ENCODE measurements at places on chromosomes 3 and 15. TPM values are rescaled to one million over a fixed set of nuclear protein-coding genes. Genes with fewer than 3 reads are reported as not detected.

The CGNL1 gene
- total RNA-seq: 4.0 TPM

- DNase-seq: no peak
Observed at GRCh38 chr15:65423150-65423975, 616 bp upstream of the IGDCC4 start.

DNA sequence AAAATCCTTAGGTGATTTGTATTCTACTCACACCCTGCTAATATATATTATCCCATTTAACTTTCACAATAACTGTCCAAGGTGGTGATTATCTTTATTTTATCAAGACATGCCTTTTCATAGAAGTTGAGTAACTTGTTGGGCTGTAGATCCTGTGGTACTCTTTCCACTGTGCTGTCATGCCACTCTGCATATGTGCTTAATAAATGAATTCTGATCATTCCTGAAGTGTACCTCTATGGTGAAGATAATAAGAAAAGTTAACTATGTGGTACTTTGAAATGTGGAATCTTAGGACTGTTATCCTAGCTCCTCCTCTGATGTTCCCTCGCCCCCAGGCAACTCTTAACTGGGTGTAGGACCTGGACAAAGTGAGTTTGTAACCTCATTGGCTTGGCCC lies 5.2 kb downstream of the SNRK start:
- DNase-seq: no peak

GRCh38 chr3:128487813-128488635 lies 5.0 kb downstream of the GATA2 start:
- peak; percentile 78 for DNase-seq

DNA sequence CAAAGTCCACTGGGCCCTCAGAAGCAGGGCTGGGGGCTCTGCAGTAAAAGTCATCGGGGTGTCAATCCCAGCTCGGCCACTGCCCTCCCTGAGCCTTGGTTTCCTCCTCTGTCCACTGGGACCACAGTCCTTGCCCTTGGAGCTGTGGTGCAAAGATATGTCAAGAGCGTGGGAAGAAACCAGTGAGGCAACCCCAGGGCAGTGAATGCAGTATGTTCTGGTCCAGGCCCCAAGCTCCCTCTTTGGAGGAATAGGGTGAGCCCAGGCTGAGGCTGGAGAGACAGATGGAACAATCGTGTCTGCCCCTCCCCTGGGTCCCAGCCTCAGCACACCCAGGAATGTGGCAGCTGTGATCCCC lies 779 bp downstream of the GRIP2 start:
- peak; percentile 49 for DNase-seq

GRCh38 chr3:100407977-100408532 lies 6.7 kb downstream of the LNP1 start:
- peak; percentile 83 for DNase-seq

DNA sequence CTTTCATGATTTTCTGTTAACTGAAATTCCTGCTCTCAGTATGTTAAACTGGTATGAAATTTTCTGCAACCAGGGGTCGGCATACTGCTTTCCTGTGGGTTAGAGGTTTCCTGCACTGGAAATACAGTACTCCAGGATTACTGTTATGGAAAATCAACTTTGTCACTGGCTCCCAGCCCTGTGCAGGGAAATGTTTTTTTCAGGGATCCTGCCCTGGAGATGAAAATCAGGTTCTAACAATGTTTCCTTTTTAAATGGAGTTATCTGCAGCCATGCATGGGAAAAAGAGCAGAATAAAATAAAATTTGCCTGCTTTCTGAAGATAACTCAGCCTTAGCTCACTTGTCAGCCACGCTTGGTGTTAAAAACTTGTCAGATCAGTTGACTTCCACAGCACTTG lies 220.4 kb downstream of the IL5RA start:
- DNase-seq: no peak
